Spleen (tissue), 13 donors: ENCODE measurements at places on chromosomes 3 and 15.

- no peak for DNase-seq
These were observed 22.0 kb upstream of the TATDN2 start for GRCh38 chr3:10226293-10226692.

DNA sequence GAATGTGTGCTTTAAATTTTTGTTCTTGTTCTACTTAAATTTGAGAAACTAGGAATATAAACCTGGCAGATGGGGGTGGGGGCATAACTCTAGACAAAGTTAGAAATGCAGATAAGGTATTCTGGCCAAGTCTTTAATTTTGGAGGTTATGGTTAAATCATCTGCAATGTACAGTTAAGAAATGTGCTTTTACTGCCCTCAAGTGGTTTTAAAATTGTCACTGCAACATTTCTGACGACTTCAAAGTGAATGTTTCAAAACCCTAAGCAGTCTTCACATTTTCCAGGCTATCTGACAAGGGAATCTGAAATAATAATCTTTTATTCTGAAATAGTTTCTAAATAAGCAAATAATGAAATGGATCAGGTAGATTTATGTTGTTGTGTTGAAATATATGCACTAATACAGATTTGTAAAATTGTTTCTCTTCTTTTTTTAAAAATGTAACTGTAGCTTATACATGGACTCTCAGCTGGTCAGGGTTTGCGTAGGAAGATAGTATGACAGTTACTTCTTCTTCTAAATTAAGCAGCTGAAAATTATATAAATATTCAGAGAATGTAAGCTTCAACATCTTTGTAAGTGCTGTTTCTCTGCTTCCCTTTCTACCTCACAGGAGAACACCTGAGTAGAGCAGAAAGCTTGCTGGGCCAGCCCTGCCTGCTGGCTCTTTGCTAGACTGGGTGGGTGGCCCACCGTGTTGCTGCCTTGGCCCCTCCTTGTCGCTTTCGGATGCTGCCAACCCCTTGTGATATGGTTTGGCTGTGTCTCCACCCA lies 45.0 kb downstream of the SUCNR1 start:
- DNase-seq = no peak

DNA sequence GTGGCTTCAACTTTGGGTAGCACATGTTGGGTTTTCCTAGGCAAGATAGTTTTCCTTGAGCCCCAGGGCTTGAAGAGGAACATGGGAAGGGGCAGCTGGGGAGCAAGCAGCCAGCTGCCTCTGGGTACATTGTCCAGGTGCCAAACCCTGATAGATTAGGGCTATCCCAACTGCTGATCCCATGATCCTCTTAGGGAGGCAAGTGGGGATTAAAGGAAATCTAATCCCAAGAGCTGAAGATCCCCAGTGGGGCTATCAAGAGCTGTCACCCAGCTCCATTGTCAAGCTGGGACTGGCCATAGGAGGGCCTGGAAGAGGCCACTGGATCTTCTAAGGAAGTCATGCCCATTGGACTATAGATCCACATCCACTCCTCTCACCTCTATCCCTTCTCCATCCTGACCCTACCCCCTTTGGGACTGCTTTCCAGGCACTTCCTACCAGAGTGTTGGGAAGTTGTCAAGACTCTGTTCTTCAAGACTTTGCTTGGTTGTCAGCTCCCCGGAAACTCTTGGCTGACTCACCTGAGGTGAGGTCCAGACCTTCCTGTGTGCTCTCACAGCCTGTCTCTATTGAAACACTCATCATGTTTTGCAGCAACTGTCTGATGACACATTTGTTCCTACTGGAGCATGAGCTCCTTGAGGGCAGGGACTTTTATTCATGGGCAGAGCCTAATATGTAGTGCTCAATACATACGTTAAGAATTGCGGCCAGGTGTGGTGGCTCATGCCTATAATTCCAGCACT lies 5.9 kb downstream of the CAMK2N2 start:
- DNase-seq = no peak

GRCh38 chr15:55685286-55685685 lies 57.7 kb downstream of the PRTG start:
- no peak for DNase-seq

GRCh38 chr3:146313746-146314111 lies 62.8 kb upstream of the PLSCR4 start:
- no peak for DNase-seq

DNA sequence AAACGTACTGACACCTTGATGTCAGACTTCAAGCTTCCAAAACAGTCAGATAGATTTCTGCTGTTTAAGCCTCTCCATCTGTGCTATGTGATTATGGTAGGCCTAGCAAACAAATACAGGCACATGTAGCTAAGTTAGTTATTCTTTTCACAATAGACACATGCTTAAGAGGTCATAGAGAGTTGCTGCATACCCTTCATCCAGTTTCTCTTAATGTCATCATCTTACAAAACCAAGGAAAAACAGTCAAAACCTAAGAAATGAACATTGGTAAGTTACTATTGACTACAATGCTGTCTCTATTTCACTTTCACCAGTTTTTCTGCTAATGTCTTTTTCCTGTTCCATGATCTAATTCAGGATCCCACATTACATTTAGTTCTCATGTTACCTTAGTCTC lies 946.8 kb downstream of the TUSC7 start:
- no peak for DNase-seq
